ENCODE measurements at places on chromosomes 2 and 18.

DNA sequence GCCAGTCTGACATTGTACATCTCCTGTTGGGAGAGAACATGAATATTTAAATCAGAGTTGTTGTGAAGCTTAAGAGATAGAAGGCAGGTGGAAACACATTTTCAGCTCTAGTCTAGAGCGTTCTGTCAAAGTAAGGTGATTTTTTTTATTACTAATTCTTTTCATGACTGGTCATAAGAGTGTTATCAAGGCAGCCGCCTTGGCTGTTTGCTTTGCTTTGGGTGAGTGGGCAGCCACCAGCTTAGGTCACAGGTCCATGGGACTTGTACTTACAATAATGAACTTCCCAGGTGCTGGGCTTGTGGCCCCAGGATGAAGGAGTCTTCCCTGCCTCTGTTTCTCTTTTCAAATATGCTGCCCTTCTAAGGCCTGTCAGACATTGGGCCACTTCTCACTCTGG lies 256.3 kb downstream of the SRBD1 start:
- no peak for DNase-seq

GRCh38 chr2:97995026-97995733 lies 568 bp downstream of the TMEM131 start:
- no peak for DNase-seq

DNA sequence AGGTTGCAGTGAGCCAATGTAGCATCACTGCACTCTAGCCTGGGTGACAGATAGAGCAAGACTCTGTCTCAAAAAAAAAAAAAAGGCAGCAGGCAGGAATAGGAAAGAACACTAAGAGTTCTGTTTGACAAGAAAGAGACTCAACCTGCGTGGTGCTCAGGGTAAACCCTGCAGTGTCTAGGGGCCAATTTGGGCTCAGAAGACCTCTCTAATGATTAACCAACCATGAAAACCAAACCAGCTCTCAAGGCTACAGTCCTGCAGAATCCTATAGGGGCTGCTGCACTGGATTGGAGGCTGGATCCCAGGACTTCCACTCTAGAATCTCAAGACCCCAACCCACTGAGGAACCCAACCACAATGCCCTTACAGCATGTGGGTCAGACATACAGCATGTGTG lies 2.4 kb downstream of the TRABD2A start:
- no peak for DNase-seq

GRCh38 chr18:7248877-7249276 lies 18.0 kb downstream of the LRRC30 start:
- DNase-seq: no peak
